Activated naive CD8-positive, alpha-beta T cell treated with anti-CD3 and anti-CD28 coated beads for 36 hours (primary cell): ENCODE measurements at places on chromosomes 1 and 21.

DNA sequence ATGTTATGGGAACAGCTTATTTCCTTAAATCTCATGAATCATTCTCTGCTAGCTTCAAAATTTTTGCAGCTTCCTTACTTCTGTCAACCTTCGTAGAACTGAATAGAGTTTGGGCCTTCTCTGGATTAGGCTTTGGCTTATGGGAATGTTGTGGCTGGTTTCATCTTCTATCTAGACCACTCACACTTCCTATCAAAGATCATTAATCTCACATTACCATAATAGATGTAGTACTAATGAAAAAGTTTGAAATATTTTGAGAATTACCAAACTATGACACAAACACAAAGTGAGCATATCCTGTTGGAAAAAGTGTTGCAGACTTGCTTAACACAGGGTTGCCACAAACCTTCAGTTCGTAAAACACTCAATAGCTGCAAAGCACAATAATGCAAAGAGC is 30.3 kb downstream of the ASPM start:
- no peak overlapping the region for H3K4me3 ChIP-seq
- no peaks in the 10 kb centered on the region for H3K4me1 ChIP-seq
- H3K27me3 ChIP-seq = no peaks in the 10 kb centered on the region

GRCh38 chr1:228453022-228453560 is 34.1 kb upstream of the RNF187 start:
- H3K27ac ChIP-seq = no peak overlapping the region
- H3K4me1 ChIP-seq = peaks cover 10% of the 10 kb centered on the region
- peaks cover 12% of the 10 kb centered on the region for H3K27me3 ChIP-seq
- no peak for DNase-seq
- H3K4me3 ChIP-seq = no peak overlapping the region

DNA sequence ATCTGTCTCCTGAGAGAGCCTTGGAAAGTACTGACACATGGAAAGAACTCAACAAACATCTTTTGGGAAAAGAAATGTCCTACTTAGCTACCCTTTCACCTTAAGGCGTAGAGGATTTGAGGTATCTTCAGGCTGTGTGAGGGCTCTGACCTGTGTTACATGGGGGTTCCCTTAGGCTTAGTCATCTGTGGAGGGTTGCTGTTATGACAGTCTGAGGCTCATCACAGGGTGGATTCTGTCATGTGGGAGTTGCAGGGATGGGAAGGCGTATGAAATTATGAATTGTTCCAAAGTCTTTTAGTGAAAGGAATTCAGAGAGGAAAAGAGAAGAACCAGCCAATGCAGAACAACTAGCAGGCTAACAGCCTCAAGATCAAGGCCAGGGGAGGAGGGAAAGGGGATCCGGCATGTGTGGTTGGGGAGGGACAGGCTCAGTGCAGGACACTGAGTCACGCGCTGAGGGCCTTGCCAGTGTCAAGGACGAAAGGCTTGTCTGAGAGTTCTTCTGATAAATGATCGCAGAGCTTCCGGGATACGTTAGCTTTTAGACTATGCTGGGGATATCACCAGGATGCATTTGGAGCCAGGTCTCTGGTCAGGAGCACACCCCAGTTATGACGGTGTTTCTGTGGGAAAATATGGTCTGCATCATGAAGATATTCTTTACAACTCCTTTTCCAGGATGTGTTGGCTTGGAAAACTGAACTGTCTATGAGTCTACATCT is 24.6 kb upstream of the PLA2G2C start:
- H3K4me1 ChIP-seq = peaks cover 10% of the 10 kb centered on the region
- DNase-seq = no peak
- no peak overlapping the region for H3K27ac ChIP-seq
- peaks cover 44% of the 10 kb centered on the region for H3K27me3 ChIP-seq

DNA sequence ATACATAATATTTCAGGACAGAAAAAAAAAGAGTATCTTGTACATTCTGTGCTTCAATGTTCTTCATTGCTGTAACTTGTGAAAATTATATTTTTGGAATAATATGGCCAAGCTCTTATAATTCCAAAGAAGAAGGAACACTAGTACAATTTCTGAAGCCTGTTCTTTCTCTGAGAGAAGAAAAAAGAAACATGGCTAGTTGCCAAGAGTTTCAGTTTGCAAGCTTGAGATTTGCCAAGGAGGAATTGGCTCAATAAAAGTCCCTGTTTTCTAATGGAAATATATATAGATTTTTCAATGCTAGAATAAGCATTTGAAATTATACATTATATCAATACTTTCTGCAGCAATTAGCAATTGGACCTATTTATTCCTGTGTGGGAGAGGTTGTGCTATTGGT is 285.2 kb upstream of the NEGR1 start:
- H3K4me1 ChIP-seq = peaks cover 3% of the 10 kb centered on the region
- no peak overlapping the region for H3K27ac ChIP-seq
- DNase-seq = no peak

DNA sequence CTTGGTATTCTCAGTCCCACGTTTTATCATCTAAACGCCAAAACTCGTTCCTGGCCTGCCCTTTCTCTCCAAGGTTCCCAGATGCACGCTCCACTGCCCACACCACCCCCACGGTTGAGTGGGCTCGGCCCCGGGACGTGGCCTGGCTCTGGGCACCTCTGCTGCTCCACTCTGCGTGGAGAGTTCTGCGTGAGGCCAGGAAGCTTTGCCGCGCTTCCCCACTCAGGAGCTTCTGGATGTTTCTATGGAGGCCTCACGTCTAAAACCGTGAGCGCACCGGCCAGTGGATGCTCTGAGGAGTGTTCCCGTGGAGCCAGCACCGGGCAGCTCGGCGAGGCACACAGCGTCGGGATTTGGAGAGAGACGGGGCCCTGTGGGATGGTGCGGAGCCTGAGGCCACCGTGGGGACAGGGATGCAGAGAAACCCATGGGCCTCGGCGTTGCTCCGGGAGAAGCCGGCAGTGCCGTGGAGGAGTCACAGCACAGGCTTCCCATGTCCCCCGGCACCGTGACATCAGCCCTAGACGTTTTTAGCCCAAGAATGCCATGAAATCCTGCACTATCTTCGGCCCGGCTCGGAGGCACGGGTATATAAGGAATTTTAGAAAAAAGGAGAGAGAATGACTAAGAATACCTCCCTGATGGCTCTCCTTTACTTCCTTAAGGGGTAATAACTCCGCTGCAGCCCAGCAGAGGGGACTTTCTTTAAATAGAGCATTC is 125.9 kb downstream of the PRDM16 start:
- H3K27me3 ChIP-seq = no peaks in the 10 kb centered on the region
- no peak for DNase-seq
- no peaks in the 10 kb centered on the region for H3K4me1 ChIP-seq
- H3K36me3 ChIP-seq = no peaks in the 10 kb centered on the region

GRCh38 chr1:53296117-53296749 is 31.6 kb downstream of the LRP8 start:
- H3K27ac ChIP-seq = no peak overlapping the region
- H3K27me3 ChIP-seq = no peaks in the 10 kb centered on the region
- H3K4me3 ChIP-seq = no peak overlapping the region
- peaks cover 20% of the 10 kb centered on the region for H3K4me1 ChIP-seq
- DNase-seq = no peak

DNA sequence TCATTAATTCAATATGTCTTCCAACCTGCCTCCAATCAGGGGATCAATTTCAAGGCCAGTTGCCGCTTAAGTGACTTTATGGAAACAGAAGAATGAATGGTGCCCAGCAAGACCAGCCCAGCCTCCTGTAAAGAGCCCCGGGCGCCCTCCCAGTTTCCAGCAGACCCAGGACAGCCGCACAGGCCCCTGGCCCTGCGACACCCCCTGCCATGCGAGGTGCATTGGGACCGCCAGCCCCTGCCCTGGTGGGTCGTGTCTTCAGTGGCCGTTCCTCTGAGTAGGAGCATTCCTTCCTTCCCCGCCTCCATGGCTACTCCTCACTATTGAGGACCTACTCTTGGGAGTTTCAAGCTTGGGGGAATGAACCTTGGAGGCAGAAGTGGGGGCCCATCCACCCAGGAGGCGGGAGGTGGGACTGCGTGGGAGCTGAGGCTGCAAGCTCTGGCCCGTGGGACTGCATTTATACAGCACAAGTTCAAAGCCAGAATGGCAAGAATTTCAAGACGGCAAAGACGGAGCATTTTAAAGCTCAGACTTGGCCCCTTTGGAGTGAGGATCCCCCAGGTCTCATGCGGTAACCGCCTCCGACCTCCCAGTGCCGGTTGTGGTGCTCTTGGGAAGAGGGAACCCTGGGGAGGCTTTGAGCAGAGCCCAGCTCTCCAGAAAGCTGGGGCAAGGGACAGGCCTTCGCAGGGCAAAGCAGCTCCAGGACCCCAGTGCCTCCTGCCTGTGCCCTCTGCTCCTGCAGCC is 73.1 kb upstream of the ACTRT2 start:
- H3K36me3 ChIP-seq = no peaks in the 10 kb centered on the region
- H3K27me3 ChIP-seq = peaks cover 11% of the 10 kb centered on the region
- no peaks in the 10 kb centered on the region for H3K4me1 ChIP-seq
- no peak overlapping the region for H3K27ac ChIP-seq

DNA sequence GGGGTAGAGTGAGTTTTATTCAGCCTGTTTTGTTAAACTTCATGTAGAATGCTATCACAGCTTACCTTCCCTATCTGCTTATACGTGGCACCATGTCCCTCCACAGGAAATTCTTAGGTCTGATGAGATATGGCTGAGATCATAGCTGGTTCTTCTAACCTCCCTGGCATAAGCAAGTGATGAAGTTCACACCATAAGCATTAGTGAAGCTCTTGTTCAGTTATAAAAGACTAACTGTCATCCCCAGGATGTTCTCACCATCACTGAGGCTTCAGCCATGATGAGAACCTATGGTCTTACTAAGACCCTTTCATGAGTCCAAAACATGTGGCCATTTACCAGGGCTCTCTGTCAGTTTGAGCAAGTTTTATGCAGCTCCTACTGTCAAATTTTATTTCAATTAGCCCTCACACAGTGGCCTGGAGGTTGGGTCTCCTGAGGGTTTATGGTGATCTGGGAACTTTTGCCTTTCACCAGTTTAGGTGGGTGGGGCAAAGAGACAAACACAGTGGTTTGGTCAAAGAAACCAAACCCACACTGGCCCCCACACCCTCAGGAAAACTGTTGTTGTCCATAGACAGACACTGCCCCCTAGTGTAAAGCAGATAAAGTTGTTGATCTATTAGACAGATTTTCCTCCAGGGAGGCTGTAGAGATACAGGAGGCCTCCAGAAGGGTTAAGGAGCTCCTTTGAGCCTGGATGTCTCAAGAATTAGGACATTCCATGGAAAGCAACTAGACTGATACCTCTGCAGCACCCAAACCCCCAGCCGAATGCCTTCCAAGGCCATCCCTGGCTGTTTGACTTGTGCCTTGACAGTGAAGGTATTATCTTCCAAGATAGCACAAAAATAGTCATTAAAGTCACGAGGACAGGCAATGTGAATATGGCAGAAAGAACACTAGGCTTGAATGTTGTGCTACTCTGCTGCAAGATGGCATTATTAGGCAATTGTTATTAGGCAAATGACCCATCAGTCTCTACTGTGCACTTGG is 5.0 kb downstream of the SLC22A15 start:
- H3K36me3 ChIP-seq = no peaks in the 10 kb centered on the region
- H3K27ac ChIP-seq = no peak overlapping the region
- no peak for DNase-seq
- no peaks in the 10 kb centered on the region for H3K4me1 ChIP-seq
- no peak overlapping the region for H3K4me3 ChIP-seq
- H3K27me3 ChIP-seq = peaks cover 30% of the 10 kb centered on the region

- no peak overlapping the region for H3K4me3 ChIP-seq
- peaks cover 11% of the 10 kb centered on the region for H3K4me1 ChIP-seq
- no peak overlapping the region for H3K27ac ChIP-seq
- DNase-seq = no peak
- H3K27me3 ChIP-seq = peaks cover 63% of the 10 kb centered on the region
Measured at GRCh38 chr1:236688705-236689104, 2.4 kb downstream of the ACTN2 start.

DNA sequence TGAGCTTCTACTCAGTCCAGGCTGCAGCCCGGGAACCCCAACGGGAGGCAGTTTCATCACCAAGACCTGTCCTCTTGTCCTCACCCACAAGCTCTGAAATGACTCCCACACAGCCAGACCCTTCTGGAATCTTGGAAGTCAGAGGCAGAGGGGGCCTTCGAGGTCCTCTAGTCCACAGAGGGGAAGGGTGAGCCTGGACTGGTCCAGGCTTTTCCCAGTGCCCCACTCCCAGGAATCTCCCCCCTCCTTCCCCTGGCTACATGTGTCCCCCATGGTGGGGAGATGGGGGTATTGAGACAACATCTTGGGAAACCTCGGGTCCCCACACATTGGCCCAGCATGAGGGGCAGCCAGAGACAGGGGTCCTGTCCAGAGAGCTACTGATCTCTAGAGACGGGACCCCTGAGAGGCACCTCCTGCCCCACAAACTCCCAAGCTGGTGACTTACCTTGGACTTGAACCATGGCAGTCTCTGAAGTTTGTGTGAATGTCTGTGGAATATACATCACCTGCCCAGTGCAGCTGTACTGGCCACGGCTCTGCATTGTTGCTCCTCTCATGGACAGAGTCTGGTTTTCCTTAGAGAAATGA is 19.4 kb upstream of the SLAMF9 start:
- H3K36me3 ChIP-seq = no peaks in the 10 kb centered on the region
- no peak for DNase-seq
- H3K27ac ChIP-seq = no peak overlapping the region
- H3K4me3 ChIP-seq = no peak overlapping the region

GRCh38 chr1:66723985-66724384 is 28.3 kb upstream of the DYNLT5 start:
- peaks cover 9% of the 10 kb centered on the region for H3K4me1 ChIP-seq
- no peak overlapping the region for H3K4me3 ChIP-seq
- peaks cover 8% of the 10 kb centered on the region for H3K27me3 ChIP-seq
- no peak for DNase-seq

DNA sequence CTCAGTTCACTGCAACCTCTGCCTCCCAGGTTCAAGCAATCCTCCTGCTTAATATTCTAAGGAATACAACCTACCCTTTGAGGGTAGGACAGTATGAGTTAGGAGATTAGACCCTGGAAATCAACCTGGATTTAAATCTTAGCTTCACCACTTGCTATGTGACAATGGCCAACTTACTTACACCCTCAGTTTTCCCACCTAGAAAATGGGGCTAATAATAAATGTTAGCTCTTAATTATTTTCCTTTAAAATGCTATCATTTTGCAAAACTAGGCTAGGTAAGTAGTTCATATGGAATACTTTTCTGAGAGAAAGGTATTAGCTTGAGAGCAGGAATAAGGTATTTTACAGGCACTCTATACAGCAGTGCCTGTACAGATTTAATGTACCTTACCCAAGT is 110.8 kb downstream of the PHTF1 start:
- no peaks in the 10 kb centered on the region for H3K4me1 ChIP-seq
- H3K27ac ChIP-seq = no peak overlapping the region
- H3K4me3 ChIP-seq = no peak overlapping the region
- H3K27me3 ChIP-seq = no peaks in the 10 kb centered on the region

DNA sequence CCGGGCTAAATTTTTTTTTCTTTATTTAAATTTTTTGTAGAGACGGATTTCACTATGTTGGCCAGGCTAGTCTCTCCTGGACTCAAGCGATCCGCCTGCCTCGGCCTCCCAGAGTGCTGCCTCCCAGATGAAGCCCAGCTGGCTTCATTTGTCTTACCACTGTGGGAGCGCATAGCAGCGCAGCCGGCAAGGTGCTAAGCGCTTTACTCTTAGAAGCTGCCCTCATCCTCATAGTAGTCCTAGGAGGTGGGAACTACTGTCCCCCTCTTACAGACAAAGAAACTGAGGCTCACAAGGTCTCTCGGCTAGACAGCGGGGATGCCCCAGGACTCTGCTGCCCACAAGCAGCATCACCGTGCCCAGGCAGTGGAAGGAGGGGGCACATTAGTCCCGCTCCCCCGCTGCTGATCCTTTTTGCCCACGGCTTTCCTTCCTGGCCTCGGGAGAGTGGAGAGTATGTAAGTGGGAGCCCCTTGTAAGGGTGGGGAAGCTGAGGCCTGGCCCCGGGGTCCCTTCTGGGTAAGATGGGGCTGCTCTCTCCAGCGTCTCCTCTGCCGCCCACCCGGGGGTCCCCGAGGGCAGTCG is 726 bp downstream of the TMEM54 start:
- H3K27me3 ChIP-seq = peaks cover 35% of the 10 kb centered on the region
- no peaks in the 10 kb centered on the region for H3K36me3 ChIP-seq
- H3K4me1 ChIP-seq = peaks cover 2% of the 10 kb centered on the region
- no peak for DNase-seq
- no peak overlapping the region for H3K27ac ChIP-seq
- H3K4me3 ChIP-seq = peak overlapping the region; percentile 57
